Stimulated activated CD8-positive, alpha-beta memory T cell treated with anti-CD3 and anti-CD28 coated beads, Interleukin-4, amount 100 ng/mL, for 1 hour (primary cell): ENCODE measurements at places on chromosomes 1 and 21.

- no peak for DNase-seq
Observed at GRCh38 chr1:4797016-4797410, 142.6 kb downstream of the AJAP1 start.

DNA sequence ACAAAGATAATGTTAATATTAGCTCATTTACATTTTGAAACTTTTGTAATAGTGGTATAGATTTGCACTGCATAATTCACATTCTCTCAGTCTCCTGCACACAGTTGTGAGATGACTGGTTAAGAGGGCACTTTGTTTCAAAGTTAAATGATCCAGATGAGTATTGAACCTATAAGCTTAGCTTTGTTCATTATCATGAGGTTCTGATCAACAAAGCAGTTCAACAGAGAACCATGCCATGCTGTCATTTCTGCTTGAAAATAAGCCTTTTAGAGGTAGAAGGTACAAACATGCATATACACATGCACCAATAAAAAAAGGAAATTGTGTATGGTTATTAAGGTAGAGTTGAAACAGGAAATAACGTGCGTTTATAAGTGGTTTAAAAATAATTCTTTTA lies 4.8 kb downstream of the RAP1A start:
- DNase-seq, result no peak

DNA sequence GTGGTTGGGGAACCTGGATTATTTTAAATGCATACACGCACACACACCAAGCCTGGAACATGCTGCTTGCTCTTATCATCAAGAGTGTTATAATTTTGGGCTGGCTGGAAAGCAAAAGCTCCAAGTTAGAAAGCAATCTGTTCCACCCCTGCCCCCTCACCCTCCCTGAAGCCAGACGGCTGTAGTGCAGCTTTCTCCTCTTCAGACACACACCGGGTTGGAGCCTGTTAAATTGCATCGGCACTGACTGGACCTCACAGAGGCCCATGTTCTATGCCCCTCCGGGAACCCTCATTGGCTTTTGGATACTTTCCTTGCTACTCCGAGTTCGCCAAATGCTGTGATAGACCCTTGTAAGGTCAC lies 90.6 kb upstream of the KCNJ15 start:
- no peak for DNase-seq

DNA sequence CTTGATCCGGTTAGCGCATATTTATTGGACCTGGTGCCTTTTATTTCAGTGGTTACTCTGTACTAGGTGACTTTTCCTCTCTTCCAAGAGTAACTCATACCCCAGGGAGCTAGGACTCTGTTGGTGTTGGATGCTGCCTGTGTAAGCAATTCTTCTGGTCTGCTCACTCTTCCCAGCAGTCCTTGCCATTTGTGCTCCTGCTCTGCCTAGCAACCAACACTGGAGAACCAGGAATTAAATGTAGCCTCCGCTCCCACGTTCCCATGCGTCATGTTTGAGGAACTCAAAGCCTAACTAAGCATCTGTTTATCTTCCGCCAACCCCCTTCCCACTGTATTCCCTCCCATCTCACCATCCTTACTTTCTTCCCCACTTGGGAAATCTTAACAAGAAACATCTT lies 65.7 kb upstream of the RAVER2 start:
- no peak for DNase-seq

DNA sequence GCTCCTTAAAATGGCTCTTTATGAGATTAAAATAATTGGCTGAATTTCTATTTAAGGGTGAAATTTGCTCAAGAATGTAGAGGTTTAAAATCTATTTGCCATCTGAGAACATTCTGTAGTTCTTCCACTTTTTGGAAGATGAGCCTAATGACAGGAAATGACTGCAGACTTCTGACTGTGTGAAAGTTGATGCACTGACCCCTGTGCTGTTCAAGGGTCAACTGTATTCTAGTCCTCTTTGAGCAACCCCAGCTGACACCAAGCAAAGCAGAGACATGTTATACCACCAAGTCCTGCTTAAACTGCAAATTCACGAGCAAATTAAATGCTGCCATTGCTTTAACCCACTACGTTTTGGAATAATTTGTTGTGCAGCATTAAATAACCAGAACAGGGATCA lies 26.6 kb downstream of the DDAH1 start:
- no peak for DNase-seq

GRCh38 chr1:204075139-204075521 lies 2.2 kb downstream of the SOX13 start:
- no peak for DNase-seq

DNA sequence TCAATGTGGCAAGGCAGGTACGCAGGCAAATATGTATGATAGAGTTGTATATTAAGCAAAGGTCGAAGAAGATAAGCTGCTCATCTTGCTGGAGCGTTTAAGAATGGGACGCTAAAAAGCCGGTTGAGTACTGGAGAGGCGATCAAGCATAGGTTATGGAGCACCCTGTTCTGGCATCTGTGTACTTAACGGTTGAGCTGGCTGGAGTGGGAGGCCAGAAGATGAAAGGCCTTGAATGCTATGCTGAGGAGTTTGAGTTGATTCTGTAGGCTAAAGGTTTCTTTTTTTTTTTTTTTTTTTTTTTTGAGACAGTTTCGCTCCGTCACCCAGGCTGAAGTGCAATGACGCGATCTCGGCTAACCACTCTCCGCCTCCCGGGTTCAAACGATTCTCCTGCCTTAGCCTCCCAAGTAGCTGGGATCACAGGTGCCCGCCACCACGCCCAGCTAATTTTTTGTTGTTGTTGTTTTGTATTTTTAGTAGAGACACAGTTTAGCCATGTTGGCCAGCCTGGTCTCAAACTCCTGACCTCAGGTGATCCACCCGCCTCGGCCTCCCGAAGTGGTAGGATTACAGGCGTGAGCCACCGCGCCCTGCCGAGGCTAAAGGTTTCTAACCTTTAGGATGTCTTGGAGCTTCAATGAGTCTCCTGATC lies 850 bp upstream of the KHDC4 start:
- DNase-seq, result no peak
